Activated CD8-positive, alpha-beta memory T cell treated with anti-CD3 and anti-CD28 coated beads for 4 hours (primary cell): ENCODE measurements at places on chromosomes 7 and 10.
A peak's percentile ranks its signal among the peaks of the same experiment; 100 is the strongest.

DNA sequence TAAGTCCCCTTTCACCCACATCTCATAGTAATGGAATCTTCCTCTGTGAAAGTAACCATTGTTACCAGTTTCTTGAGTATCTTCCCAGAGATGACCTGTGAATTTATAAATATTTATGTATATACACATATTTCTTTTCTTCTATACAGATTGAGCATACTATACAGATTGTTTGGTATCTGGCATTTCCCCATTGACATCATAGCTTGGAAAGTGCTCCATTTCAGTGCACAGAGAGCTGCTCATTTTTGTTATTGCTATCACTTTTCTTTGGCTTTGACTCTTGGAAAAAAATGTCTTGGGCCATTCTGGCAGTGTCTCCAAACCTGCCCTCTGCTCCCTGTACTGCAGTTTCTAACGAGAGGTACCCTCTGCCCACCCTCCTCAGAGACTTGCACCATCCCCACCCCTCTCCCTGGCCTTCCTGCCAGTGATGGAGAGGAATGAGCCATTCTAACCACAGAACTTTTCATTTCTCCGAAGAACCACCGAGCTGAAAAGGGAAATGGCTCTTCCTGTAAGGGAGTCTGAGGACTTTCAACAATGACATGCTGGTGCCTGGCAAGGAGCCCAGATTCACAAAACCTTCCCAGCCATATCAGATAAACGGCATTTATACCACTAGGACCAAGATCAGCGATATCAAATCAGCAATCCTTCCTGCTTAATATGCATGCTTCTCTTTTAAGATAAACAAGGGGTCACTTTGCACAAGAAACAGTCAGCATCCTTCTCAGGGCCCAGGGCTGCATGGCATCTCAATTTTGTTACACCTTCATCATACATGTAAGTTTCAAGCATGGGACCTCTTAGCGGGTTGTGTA lies 19.7 kb upstream of the CCSER2 start:
- peak; percentile 5 for DNase-seq

DNA sequence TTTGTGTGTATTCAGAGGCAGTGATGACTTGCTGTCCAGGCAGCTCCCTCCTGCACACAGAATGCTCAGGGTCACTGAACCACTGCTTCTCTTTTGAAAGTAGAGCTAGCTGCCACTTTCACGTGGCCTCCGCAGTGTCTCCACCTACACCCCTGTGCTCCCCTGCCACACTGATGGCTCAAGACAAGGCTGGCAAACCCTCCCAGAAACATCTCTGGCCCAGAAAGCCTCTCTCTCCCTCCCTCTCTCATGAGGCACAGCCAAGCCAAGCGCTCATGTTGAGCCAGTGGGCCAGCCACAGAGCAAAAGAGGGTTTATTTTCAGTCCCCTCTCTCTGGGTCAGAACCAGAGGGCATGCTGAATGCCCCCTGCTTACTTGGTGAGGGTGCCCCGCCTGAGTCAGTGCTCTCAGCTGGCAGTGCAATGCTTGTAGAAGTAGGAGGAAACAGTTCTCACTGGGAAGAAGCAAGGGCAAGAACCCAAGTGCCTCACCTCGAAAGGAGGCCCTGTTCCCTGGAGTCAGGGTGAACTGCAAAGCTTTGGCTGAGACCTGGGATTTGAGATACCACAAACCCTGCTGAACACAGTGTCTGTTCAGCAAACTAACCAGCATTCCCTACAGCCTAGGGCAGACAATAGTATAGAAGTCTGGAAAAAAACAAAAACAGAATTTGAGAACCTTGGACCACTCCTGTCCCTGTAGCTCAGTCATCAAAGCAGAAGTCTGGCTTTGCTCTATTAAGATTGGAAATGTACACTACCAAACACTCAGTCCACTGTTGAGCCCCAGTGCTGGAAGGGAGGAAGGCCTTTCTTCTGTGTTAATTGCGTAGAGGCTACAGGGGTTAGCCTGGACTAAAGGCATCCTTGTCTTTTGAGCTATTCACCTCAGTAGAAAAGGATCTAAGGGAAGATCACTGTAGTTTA lies 15.8 kb downstream of the SCD start:
- DNase-seq = no peak

- DNase-seq = peak; percentile 45
Observed at GRCh38 chr10:91162495-91163268, 57.8 kb upstream of the PCGF5 start.

- DNase-seq = no peak
Observed at GRCh38 chr10:31751051-31751737, 177.4 kb downstream of the ARHGAP12 start.

- no peak for DNase-seq
Observed at GRCh38 chr10:76149602-76150138, 718.2 kb downstream of the LRMDA start.

DNA sequence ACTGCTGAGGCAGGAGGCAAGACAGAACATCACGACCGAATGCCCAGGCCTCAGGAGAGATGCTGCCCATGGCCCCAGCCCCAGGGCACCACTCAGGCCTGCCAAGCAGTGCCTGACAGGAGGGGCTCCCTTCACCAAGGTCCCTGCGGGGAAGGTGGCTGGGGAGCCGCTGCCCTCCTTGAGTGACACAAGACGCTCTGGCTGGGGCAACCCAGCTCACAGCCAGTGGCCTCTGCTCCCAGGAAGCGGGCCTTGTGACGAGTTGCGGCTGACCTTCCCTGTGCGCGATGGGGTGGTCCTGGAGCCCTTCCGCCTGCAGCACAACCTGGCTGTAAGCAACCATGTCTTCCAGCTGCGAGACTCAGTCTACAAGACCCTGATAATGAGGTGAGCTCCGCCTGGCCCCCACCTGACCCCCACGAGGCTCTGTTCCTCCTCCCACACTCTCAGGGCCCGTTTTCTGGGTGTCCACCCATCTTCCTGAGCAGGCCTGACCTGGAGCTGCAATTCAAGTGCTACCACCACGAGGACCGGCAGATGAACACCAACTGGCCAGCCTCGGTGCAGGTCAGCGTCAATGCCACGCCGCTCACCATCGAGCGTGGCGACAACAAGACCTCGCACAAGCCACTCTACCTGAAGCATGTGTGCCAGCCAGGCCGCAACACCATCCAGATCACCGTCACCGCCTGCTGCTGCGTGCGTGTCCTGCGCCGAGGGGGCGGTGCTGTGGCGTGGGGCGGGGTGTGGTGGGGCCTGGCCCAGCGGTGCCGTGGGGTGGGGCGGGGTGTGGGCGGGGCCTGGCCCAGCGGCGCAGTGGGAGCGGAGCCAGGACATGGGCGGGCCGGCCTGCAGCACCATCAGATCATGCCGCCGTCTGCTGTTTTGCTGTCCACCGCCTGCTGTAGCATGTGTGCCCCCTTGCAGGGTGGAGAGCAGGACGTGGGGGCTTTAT lies 12.8 kb downstream of the ZMIZ2 start:
- DNase-seq = no peak

GRCh38 chr7:44694766-44695165 lies 53.9 kb upstream of the ZMIZ2 start:
- DNase-seq = no peak

GRCh38 chr7:68730964-68731363 lies 867.3 kb upstream of the AUTS2 start:
- DNase-seq = no peak

DNA sequence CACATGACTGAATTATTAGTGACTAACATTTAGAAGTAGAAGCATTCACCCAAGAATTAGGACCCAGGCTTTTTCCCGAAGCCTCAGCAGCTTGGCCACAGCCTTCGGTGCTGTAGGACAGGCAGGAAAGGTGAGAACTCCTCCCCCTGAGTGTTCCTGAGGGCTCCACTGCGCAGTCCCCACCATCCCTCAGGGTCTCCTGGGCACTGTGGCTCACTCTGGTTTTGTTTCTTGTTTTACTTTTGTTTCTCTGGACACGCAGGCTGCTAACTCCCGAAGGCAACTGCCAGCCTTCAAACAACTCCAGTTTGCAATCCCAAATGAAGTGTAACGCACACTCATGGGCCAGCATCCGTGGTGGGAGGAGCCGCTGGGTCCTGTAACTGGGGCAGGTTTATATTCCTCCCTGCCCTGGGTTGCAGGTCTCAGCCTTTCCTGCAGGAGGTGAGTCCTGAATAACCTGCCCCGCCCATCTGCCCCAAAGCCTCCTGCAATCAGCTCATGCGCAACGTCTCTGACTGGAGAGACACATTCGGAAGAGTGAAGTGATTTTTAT lies 492.9 kb downstream of the PTPRN2 start:
- no peak for DNase-seq

- DNase-seq = no peak
Observed at GRCh38 chr7:3832199-3832598, 531.1 kb downstream of the SDK1 start.

DNA sequence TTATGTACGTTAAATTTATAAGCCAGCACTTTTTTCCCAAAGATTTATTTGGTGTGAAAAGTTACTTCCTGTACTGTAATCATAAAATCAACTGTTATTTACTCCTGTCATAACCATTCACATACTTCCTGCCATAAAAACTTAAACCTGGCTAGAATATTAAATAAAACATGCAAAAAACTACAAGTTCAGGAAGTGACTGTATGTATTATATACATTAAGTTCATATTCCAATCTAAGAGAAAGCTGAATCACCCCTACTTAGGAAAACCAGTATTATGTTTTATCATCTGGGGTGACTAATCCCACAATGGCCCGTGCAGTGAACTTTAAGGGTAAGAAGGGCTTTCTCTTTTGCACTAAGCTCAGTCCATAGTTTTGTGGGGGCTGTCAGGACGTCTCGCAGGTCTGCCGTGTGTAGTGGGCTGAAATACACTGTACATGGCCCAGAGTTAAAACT lies 183.7 kb upstream of the KLF14 start:
- no peak for DNase-seq
